Brain (organoid and tissue), 16 donors: ENCODE measurements at places on chromosomes 16 and 17.

GRCh38 chr17:72423286-72423589 lies 302.4 kb downstream of the SOX9 start:
- no peak for DNase-seq

DNA sequence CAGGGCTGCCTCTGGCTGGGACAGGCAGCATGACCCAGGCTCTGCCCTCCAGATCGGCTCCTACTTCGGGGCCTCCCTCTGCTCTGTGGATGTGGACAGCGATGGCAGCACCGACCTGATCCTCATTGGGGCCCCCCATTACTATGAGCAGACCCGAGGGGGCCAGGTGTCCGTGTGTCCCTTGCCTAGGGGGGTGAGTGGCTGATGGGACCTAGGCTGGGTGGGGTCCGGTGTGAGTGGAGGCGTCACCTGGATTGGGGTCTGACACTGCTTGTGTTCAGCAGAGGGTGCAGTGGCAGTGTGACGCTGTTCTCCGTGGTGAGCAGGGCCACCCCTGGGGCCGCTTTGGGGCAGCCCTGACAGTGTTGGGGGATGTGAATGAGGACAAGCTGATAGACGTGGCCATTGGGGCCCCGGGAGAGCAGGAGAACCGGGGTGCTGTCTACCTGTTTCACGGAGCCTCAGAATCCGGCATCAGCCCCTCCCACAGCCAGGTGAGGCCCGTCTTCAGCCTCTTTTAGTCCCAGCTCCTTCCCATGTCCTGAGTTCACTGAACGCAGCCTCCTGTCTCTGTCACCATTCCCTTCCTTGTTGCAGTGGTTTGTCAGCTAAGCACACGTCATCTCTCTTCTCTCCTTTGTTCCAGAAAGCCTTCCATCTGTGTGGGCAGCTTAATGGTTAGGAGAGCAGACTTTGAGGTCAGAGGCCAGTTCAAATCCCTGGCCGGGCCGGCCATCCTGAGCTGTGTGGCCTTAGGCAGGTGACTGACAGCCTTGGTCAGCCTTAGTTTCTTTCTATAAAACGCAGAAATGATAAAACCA lies 16.9 kb downstream of the COX6A2 start:
- no peak for DNase-seq

DNA sequence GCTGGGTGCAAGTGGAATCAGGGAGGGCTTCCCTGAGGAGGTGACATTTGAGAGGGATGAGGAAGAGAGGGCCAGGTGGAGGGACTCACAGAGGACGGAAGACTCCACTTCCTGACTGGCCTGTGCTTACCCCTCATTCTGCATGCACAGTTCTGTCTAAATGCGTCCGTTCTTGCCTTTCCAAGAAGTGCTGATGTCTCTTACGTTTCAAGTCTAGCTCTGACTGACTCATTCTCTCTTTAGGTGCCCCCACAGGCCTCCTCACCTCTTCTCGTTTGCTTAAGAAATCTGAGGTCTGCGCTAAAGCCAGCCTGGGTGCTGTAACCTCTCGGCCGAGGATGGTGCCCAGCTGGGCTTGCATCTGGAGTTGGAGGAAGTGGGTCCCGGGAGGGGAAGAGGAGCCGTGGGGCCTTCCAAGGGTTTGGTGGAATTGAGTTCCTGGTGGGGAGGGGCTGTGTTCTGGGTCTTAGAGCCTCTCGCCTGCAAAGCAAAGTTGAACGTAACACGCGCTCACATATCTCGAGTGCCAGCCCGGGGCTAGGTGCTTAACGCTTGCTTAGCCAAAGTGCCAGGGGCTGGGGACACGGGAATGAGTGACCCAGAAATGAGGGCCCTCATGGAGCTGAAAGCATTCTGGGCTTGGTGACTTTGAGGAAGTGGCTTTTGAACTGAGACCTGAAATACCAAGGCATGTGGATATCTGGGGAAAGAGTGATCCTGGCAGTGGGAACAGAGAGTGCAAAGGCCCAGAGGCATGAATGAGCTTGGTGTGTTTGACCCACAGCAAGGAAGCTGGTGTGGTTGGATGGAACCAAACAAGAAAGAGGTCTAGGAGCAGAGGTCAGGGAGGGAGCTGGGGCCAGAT lies 4.8 kb downstream of the IL4R start:
- no peak for DNase-seq

- DNase-seq = no peak
Measured at GRCh38 chr16:74871608-74872007, 97.0 kb upstream of the FA2H start.

DNA sequence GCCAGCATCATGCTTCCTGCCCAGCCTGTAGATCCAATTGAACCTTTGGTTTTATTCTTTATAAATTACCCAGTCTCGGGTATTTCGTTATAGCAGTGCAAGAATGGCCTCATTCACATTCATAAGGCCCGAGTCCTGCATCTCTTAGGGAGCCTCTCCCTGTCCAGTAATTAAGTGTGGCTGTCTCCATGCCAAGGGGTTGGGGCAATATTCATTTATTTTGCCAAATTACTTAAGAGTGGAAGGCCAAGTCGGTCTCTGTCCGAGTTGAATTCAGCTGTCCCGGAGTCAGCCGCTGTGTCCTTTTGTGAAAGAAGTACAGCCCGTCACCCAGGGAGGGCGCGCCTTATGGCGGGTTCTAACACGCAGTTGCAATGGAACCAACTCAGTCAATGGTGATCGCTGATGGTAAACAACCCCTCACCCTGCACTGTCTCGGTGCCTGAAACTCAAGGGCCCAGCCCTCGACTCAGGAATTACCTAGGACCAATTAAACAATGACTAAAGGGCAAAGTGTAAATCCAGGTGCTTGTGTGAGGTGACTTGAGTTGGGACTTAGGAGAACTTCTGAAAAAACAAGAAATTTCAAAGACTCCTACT lies 22.2 kb downstream of the KIAA0513 start:
- DNase-seq = no peak
